AG09309 (cell line): ENCODE measurements at places on chromosomes 1 and 21.

DNA sequence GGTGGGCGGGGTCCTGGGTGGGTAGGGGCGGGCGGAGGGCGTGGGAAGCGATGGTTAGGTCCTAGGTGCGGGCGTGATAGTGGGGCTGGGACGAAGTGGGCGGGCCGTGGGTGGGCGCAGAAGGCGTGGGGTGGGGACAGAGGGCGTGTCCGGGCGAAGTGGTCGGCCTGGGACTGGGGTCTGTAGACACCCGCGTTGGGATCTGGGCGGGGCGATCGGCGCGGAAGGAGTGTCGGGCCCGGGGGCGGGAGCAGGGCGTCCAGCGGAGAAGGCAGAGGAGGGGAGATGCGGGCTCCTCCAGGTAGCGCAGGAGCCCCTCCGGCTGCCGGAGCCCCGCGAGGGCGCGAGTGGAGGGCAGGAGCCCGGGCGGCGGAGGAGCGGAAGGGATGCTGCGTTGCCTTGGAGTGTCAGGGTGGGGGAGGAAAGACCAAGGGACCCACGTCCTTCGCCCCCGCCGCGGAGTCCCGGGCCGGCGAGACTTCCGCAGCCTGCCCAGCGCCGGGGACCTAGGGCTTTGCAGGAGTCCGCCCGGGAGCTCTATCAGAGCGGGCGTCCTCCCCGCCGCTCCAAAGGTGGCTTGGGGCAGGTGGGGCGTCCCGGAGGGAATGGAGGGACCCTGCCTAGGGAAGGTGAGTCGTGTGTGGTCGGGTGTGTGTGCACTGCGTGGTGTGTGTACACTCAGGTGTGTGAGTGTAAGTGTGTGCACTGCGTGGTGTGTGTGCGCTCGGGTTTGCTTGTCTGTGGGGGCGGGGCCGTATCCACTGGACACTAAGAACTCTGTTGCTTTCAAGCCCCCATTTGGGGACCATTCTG lies 27.0 kb upstream of the PRSS38 start:
- DNase-seq: no peak

DNA sequence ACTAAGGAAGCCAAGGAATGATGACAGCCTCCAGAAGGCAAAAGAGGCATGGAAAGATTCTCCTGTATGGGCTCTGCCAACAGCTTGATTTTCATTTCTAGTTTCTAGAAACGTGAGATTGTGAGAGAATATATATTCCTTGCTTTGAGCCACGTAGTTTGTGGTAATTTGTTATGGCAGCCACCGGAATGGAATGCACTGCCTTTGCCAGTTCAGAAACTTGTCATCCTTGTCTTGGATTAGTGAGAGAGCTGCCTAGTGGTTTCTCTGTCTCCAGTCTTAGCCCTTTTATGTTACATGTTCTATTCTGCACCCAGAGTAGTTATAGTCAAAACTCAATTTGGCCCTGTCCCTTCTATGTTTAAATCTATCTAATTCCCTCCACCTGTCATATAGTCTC lies 216.0 kb upstream of the PTGFR start:
- no peak for DNase-seq

- DNase-seq: no peak
Observed at GRCh38 chr21:38905328-38905727, 99.6 kb downstream of the ETS2 start.

DNA sequence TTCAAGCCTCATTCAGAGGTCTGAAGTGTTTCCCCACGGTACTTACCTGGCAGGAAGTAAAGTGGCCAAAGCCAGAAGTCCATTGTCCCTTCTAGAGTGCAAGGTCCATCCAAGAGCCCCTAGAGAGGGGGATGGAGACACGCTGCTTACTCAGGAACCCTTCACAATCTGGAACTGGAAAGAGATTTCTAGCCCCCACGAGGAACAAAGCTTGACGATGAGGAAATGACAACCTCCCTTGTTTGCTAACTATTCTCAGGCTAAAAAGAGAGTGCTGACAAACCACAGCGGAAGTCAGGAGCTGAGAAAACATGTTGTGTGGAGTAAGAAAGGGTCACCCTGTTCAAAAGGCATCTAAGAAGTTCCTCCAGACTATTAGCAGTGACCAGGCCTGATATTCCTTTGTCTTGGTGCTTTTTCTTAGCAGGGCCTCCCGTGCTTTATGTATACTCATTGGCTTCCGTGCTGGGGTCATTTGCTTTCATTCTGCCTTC lies at the start of gene FCMR:
FCMR (minus strand) TSS at position 170 of the 494 bp plus-strand sequence; CDS start at position 83, 87 bp downstream.
- DNase-seq: no peak

- no peak for DNase-seq
Observed at GRCh38 chr1:172851077-172851476, 192.2 kb downstream of the FASLG start.

DNA sequence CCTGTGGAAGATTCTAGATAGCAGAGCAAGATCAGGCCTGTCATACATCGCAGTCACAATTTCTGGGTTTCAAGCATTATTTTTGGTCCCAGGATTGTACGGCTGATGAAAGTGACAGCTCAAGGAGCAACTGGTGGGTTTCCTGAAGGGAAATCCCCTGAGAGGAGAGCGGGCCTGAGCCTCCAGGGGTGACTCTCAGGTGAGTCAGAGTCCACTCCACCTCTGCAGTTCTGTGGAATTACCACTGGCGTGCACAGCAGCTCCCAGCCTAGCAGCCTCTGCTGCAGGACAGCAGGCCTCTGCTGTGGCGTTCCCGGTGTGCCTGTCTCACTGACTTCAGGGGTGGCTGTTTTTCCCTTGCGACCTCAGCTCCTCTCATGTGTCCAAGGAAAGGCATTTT lies 24.4 kb downstream of the SLC66A1 start:
- no peak for DNase-seq

DNA sequence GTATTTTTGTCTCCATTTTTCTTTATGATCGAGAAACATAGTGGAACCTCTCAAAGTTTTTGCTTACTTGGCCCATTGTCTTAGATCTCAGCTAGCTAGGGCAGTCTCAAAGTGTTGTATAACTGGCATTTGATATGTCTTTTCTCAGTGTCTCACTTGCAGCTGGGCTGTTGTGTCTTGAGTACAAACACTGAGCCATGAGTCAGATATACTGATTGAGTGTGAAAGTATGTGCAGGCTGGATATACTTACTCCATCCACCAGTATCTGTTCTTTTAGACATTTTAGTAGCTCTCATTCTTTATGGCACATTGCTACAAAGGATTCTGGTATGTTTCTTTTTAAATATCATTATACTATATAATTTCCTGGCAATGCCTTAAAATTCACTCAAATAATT lies 14.3 kb upstream of the GPR52 start:
- peak; percentile 7 for DNase-seq

DNA sequence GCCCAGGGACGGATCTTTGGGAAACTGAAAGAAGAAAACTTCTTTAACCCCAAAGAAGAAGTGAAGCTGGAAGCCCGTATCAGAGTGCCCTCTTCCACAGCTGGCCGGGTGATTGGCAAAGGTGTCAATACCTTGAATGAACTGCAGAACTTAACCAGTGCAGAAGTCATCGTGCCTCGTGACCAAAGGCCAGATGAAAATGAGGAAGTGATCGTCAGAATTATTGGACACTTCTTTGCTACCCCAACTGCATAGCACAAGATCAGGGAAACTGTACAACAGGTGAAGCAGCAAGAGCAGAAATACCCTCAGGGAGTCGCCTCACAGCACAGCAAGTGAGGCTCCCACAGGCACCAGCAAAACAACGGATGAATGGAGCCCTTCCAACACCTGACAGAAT lies 114.0 kb downstream of the NBPF12 start:
- DNase-seq: no peak

- DNase-seq: no peak
Observed at GRCh38 chr21:17616831-17617230, 4.1 kb upstream of the BTG3 start.

DNA sequence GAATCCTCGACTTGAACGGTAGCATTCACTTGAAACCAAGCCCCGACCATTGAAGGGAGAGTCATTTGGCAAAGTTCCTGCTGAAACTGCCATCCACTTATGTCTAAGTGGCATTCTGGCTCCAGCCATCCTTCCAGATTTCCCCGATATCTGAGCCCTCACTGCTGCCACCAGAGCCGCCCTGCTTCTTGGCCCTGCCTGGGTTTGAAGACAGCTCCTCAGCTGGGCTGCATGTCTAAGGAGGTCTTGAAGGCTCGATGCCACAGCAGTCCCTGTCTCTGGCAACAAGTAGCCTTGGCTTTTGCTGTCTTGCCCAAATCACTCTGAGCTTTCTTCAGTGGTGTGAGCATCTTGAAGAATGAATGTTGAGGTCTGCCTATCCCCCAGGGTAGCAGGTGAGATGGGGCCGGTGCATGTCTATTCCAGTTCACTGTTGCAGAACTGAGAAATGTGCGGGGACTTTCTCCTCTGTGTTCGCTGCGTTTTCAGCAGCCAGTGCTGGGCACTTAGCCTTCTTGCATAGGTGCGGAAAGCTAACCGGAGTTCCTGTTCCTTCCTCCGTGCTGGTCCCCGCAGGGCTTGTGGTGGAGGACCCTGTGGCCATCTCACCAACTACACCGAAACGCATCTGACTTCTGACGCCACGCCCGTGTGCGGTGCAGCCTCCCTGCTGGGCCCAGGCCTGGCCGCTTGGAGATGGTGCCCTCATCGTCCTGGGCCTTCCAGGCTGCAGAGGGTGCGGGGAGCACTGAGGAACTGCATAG lies 29.2 kb downstream of the MAN1C1 start:
- DNase-seq: no peak

- DNase-seq: no peak
Observed at GRCh38 chr1:223074445-223075300, 68.4 kb downstream of the TLR5 start.

DNA sequence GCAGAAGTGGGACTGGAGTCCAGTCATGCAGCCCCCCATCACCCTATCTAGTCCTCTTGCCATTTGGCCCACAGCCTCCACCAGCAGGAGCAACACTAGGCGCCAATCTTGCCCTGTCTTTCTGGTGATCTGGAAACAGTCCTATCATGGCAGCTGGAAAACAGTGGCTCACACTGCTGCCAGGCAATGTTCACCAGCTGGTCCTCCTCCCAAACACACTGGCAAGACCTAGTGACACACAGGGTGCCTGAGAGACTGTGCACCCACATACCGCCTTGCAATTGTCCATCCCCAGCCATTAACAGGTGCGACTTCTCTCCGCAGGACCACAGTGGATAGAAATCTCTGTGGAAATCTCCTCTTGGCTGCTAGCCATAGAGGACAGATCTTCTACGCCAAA lies 105.5 kb downstream of the HIVEP3 start:
- no peak for DNase-seq

- DNase-seq: no peak
Observed at GRCh38 chr1:21653744-21654100, 15.4 kb downstream of the RAP1GAP start.

DNA sequence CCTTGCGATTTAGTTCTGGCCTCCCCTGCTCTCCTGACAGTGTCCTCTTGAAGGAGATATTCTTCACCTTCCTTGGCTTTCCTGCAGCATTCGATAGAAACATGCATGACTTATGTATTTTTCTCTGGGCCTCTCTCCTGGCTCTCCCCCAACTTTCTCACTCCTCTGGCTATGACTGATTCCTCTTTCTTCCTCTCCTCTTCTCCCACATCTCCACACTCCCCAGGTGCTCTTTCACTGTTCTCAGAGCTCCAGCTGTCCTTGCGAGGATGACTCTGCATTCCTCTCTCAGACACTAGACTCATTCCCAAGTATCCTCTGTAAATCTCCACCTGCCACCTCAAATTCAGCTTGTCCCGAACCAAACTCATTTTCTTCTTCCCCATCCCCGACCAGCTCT lies 18.0 kb downstream of the LRRC42 start:
- DNase-seq: no peak

GRCh38 chr1:230772457-230773395 lies 25.5 kb downstream of the CAPN9 start:
- DNase-seq: peak; percentile 46

- DNase-seq: no peak
Observed at GRCh38 chr1:247471445-247472016, 13.6 kb upstream of the OR2B11 start.

- no peak for DNase-seq
Observed at GRCh38 chr1:163896001-163896400, 574.2 kb downstream of the NUF2 start.

GRCh38 chr1:8089535-8090228 lies 63.6 kb upstream of the ERRFI1 start:
- no peak for DNase-seq

GRCh38 chr1:181918880-181919525 lies 142.5 kb downstream of the ZNF648 start:
- DNase-seq: no peak

- DNase-seq: no peak
Observed at GRCh38 chr1:184665360-184665759, 89.3 kb downstream of the EDEM3 start.

GRCh38 chr21:27112186-27112585 lies 145.3 kb upstream of the ADAMTS5 start:
- no peak for DNase-seq

- DNase-seq: no peak
Observed at GRCh38 chr21:33025106-33025488, 638 bp upstream of the OLIG2 start.

DNA sequence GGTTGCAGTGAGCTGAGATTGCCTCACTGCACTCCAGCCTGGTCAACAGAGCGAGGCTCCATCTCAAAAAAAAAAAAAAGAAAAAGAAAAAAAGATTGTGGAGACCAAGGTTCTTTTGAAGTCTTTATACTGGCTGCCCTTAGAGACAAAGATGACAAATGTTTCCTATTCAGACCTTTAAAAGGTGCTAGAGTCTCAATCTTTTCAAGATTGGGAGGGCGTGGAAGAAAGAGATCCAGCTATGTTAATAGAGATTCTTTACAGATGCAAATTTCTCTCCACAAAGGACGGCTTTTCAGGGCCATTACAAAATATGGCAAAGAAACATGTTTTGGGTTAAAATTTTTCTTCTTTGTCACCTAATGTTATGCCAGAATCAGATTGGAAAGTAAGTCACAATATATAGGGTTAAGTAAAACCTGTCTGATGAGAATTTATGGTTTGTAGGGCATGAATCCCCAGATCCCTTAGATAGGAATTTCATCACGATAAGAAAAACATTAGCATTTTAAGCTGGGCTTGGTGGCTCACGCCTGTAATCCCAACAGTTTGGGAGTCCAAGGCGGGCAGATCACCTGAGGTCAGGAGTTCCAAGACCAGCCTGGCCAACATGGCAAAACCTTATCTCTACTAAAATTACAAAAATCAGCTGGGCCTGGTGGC lies 13.0 kb upstream of the MORC3 start:
- DNase-seq: no peak

GRCh38 chr1:207858281-207858680 lies 52.6 kb downstream of the CD34 start:
- DNase-seq: no peak

DNA sequence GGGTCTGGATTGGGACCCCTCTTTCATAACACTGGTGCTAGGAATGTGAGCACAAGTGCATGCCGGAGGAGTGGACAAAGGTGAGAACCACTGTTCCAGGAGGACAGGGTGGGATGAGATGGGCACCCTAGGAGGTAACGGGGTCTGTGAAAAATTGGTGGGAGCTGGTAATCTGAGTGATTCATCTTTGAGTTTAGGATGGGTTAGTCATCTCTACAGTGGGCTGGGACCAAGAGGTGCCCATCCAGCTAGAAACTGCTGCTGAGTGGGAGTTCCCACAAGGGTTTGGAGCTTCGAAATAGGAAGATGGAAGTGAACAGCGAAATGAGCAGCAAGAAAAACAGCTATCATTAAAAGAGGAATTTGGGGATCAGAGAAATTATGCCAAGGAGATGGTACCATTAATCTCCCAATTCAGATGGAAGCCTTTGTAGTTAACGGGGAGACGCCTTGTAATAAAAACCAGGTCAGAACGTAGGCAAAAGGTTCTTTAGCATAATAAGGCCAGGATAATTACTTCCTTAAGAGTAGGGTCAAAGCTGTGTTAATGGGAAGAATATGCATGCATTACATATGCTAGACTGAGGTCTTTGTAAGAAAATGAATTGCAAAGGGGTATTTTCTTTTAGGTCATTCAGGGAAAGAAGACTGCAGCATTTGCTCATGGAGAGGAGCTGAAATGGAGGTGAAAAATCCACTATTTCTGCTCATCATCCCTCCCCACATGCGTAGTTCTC lies 55.5 kb downstream of the OLFML3 start:
- DNase-seq: no peak
